ENCODE measurements at places on chromosomes 12 and 14. TPM values are rescaled to one million over a fixed set of nuclear protein-coding genes. Genes with fewer than 3 reads are reported as not detected.

The BMAL2 gene
- total RNA-seq = 1.6 TPM

The DLK1 gene
- total RNA-seq = not detected

The LRP6 gene
- 11.7 TPM for total RNA-seq

The OR6C76 gene
- total RNA-seq = not detected

The ZNF26 gene
- 21.8 TPM for total RNA-seq

The SLC24A4 gene
- not detected for total RNA-seq

- H3K27ac ChIP-seq = no peak overlapping the region
- no peaks in the 10 kb centered on the region for H3K36me3 ChIP-seq
- H3K4me1 ChIP-seq = peaks cover 4% of the 10 kb centered on the region
- no peak overlapping the region for H3K4me3 ChIP-seq
- no peaks in the 10 kb centered on the region for H3K27me3 ChIP-seq
Measured at GRCh38 chr14:34065236-34065635, 114.4 kb upstream of the EGLN3 start.

GRCh38 chr12:57622293-57623245 lies 10.4 kb downstream of the B4GALNT1 start:
- H3K4me1 ChIP-seq = peaks cover 17% of the 10 kb centered on the region
- H3K27me3 ChIP-seq = peaks cover 100% of the 10 kb centered on the region
- DNase-seq = no peak
- H3K27ac ChIP-seq = no peak overlapping the region

- H3K27me3 ChIP-seq = peaks cover 66% of the 10 kb centered on the region
- H3K36me3 ChIP-seq = no peaks in the 10 kb centered on the region
Measured at GRCh38 chr12:54127538-54128259, 61.1 kb downstream of the SMUG1 start.

DNA sequence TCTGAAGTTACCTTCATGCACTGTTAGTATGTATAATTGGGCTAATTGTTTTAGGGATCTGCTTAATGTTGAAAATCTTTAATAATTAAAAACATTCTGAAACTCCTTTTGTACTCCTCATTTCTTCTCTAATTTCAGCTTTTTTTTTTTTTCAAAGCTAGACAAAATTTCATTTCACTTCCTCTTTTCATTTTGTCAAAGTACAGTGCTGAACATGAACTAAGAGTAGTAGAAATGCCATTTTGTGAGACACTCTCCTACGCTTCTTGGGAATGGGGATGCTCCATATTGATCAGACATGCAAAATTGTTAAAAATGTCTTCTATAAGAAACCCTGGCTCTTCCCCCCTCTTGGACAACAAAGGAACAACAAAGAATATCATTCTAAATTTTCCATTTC lies 1.7 kb downstream of the ABCD2 start:
- H3K4me1 ChIP-seq = peaks cover 8% of the 10 kb centered on the region
- no peak overlapping the region for H3K27ac ChIP-seq

Data from transverse colon (tissue), 4 donors.